ENCODE measurements at places on chromosomes 5 and 9.

- DNase-seq, result no peak
Observed at GRCh38 chr5:167207081-167207480, 1084.4 kb upstream of the WWC1 start.

GRCh38 chr5:151178777-151179488, 21.4 kb upstream of the ANXA6 start:
- DNase-seq, result no peak

DNA sequence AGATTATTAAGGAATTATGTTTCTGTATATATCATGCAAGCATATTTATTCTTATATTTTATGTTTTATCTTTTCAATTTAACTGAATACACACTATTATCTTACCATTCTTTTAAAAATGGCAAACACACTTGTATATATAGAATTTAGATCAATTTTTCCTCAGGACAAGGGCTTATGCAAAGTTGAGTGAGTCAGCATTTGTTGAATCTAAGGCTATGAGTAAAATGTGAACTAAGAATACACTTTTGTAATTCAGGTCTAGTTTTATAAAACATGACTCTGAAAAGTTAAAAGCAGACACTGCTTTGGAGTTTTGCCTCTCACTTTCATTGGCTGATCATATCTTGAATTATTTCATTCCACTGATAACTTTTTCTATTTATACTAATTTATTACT, 127.8 kb downstream of the FOCAD start:
- DNase-seq, result peak; percentile 0

- DNase-seq, result no peak
Observed at GRCh38 chr5:59565551-59565950, 328.0 kb downstream of the PDE4D start.

- DNase-seq, result no peak
Observed at GRCh38 chr5:133205204-133205603, 153.4 kb downstream of the HSPA4 start.
